ENCODE measurements at places on chromosomes 1 and 21.

DNA sequence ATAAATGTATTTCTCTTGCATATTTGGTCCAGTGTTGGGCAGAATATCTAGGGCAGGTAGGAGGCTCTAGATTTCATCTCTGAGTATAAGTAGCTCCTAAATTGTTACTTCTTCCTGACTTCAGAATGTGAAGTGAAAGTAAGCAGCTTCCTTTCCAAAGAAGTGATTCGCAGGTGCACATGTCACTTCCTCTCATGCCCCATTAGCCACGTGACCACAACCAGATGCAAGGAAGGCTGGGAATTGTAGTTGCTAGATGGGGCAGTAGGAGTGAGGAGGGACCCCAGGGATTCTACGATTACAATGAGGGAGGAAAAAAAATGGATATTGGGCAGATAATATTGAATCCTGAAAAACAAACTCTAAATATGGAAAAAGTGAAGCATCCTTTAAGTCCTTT, 113.2 kb upstream of the CYYR1 start:
- no peak for DNase-seq

- DNase-seq: no peak
Measured at GRCh38 chr1:196317535-196318522, 290.4 kb downstream of the KCNT2 start.

DNA sequence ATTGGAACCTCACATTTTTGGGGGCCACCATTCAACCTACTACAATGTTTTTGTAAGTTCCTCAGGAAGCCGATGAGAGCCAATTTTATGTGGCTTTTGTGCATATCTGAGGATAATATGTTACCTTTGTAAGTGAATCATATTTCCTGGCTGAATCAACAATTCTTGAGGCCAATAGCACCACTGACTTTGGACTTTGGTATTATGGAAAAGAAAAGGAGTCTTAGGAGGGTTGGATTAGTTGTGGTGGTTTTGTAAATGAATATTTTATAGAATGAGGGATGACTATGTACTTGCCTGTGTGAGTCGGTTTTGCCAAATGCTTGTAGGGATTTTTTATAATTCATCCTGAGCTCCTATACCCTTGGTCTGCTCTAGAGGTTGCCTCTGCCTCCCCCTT, 181.5 kb upstream of the HMGB4 start:
- DNase-seq: no peak

GRCh38 chr1:177411381-177411780, 240.6 kb downstream of the BRINP2 start:
- no peak for DNase-seq

GRCh38 chr1:212700223-212700891, 717 bp upstream of the BATF3 start:
- DNase-seq: no peak

- no peak for DNase-seq
Measured at GRCh38 chr1:2019571-2020309, 595 bp downstream of the GABRD start.

Data from stimulated activated CD8-positive, alpha-beta memory T cell treated with anti-CD3 and anti-CD28 coated beads, Interleukin-7, amount 100 ng/mL, for 1 hour (primary cell).